Body of pancreas (tissue), 4 donors: ENCODE measurements at places on chromosomes 11 and 22. TPM values are rescaled to one million over a fixed set of nuclear protein-coding genes. Genes with fewer than 3 reads are reported as not detected.

OR52I2 gene
- not detected for total RNA-seq

IZUMO1R gene
- total RNA-seq = not detected

CD6 gene
- 1.0 TPM for total RNA-seq

TPCN2 gene
- 10.9 TPM for total RNA-seq
